ENCODE measurements at places on chromosomes 7 and 10.

DNA sequence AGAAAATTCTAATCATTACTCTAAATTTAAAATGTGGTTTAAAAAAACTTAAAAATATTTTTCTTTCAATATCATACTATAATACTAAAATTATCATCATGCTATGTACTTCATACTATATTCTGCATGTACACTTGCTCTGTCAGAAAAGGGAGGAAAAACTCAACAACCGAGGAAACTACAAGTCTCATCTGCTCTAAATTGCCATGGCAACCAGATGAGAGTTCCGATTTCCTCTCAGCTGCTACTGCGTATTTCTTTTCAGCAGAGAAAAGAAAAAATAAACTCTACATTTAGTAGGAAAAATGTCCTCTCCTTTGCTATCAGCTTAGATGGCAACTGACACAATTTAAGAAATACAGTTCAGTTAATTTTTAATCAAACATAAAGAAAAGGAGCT lies 178.9 kb downstream of the SRPK2 start:
- no peak for DNase-seq

- DNase-seq = no peak
Measured at GRCh38 chr10:90966146-90966545, 45.3 kb upstream of the ANKRD1 start.

DNA sequence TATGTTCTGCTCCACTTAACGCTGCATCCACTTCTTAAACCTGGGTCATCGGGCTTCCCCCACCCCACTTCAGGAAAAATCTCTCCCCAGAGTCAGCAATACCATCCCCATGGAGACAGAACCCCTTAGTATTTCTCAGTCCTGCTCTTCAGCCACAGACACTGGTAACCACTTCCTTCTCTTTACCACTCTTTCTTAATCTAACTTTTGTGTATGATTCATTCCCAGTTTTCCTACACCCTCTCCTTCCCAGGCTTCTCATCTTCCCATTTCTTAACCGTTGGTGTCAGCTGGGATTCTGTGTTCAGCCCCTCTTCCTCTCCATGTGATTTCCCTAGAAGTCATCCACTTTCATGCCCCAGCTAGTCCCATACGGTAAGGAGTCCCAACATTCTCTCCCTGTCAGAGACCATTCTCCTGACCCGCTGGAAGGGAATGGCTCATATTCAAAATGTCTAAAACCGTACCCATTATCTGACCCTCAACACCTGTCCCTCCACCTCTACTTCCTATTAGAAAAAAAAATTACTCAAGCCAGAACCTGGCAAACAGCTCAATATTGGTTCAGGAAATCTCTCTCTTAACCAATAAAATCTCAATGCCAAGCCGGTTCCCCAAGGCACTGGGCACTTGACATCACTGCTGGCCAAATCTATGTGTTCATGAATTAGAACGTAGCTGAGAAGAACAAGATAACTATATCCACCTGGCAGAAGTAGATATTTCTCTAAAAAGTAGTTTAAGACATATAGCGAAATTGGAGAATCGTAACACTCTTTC lies 89.4 kb downstream of the DGKI start:
- DNase-seq = no peak

DNA sequence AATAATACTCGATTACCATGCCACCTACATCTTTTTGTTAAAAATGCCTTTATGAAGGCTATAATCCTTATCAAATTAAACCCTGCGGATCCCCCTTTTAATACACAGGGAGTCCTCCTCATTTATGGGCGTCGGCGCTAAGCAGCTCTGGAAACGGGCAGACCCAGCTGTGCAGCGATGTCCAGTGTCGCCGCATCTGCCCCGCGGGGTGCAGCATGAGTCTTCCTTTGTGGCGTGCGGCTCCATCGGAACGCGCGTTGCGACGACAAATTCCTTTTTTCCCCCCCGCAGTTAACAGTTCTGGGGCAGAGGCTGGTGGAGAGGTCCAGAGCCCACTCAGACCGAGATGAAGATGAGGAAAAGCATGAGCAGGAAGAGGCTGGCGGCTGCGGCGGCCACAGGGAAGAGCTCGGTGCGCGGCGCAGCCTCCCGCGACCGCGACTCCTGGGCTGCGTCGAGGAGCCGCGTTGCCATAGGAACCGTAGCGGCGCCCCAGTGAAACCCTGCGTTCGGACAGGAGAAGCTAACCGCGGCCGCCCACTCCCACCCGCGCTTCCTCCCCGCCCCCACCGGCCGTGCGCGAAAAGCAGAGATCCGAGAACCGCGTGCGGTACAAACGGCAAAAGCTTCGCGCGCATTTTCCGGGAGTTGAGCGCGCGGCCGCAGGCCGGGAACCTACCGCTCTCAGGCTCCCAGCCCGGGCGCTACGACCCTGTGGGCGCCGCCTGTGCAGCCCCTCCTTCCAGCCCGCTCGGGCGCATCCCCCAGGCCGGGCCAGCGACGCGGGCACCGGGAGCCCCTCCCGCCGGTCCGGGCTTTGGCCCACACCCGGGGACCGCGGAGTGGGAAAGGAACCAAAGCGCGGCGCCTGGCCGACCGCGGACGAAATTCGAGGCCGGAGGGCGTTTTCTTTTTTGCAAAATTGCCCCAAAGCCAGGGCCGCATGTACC lies 130.6 kb downstream of the SPAG6 start:
- no peak for DNase-seq

GRCh38 chr7:137652721-137653120 lies 194.1 kb downstream of the DGKI start:
- DNase-seq = no peak

DNA sequence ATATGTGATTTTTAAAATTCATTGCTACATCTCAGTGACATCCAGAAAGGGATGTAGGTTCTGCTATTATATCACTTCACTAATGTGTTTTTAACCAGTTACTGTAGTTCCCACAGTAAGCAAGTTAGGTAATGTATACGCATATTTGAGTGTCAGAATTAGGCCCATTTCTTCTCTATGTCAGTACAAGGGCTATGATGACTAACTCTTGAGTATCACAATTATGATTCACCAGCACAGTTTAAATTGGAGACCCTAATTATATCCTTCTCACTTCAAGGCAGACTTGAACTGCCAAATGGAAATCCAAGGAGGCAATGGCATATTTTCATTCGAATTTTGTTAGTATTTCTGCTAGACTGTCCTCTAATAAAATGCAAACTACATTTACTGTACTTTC lies 23.6 kb downstream of the BZW2 start:
- no peak for DNase-seq

GRCh38 chr10:35035606-35036005 lies 54.5 kb downstream of the CUL2 start:
- no peak for DNase-seq

- no peak for DNase-seq
Measured at GRCh38 chr10:126930131-126930882, 25.1 kb downstream of the DOCK1 start.

DNA sequence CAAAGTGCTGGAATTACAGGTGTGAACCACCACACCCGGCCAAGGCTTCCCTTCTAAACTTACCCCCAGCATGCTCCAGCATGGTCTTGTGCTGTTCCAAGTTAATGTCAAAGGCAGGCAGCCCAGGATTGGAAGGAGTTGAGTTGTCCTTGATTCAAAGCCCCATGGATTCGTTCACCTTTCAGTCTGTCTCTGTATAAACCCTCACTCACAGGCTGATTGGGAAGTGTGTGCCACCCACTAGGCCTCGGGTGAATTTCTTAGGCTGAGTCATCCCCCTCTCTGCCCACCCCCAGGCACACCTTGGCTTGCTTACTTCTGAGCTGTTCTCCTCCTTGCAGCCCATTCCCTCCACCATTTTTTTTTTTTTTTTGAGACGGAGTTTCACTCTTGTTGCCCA lies 13.3 kb upstream of the PRDX3 start:
- no peak for DNase-seq

DNA sequence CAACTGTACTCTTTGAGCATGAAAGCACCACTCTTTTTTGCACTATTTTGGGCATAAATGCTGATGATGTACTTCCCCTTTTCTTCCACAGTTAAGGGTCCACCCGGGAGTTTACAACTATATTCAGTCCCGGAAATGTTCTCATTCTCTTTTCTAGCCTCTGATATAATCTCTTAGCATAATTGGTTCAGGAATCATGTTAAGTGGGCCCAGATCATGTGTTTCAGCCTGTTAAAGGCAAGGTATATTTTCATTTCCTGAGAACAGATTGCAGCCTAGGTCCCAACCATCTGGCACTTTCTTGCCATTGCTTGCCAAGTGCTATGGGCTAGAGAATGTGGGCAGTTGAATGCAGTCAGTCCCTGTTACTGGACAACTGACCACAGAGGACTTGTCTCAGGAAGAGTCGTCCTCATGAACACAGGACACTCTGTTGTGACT lies 111.4 kb upstream of the GLCCI1 start:
- no peak for DNase-seq

GRCh38 chr10:130202984-130203621 lies 66.9 kb downstream of the GLRX3 start:
- DNase-seq = no peak
